Hematopoietic multipotent progenitor cell (in vitro differentiated cells): ENCODE measurements at places on chromosomes 16 and 17. TPM values are rescaled to one million over a fixed set of nuclear protein-coding genes. Genes with fewer than 3 reads are reported as not detected.

GRIN2C gene
- 0.27 TPM for total RNA-seq

ZNF287 gene
- total RNA-seq = 3.2 TPM

NAGS gene
- total RNA-seq = under 0.01 TPM

TENT4B gene
- 3.5 TPM for total RNA-seq

- DNase-seq = peak; percentile 86
Observed at GRCh38 chr16:85759136-85759535, 8.2 kb upstream of the C16orf74 start.

GRCh38 chr17:15350777-15351477 lies 9.5 kb upstream of the TEKT3 start:
- no peak for DNase-seq

DNA sequence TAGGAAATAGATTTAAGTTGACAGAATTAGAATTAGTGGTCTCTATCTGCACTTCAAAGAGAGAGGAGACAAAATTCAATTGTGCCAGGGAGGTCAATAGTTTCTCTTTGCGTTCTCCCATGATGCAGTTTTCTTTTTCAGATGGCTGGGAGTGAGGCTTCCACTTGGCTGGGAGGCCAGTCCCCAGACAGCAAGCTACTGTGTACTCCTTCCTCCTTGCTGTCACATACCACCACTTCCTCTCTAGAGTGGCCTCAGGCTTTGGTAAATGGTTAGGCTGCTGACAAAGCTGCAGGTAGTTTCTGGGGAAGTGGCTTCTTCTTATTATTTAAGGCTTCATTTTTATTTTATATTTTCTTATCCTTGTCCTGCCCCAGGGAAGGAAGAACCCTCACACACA lies 106.2 kb upstream of the HS3ST4 start:
- DNase-seq = no peak

DNA sequence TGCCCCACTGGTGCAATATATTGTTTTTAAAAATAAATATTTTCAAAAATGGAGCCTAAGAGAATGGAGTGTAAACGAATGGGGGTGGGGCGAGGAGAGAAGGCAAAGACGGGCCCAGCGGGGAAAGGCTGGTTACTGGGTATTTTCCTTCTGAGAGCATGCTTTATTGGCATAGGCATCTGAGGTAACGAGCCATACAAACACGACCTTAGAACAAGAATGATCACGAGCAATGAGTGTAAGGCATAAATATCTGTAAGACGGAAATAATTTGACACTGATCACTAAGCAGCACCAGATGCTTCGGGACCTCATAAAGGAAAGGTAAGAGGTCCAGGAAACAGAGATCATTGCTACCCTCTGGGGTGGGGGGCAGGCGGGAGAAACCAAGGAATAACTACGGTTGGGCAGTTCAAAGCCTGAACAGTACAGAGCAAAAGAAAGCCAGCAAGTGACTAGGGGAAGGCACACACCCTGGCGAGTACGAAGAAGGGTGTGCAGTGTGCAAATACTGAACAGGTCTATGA lies 959 bp downstream of the SSH2 start:
- DNase-seq = peak; percentile 36

- DNase-seq = no peak
Observed at GRCh38 chr17:53707566-53707965, 115.2 kb upstream of the KIF2B start.

GRCh38 chr17:58371300-58371950 lies 19.4 kb upstream of the SUPT4H1 start:
- DNase-seq = no peak

DNA sequence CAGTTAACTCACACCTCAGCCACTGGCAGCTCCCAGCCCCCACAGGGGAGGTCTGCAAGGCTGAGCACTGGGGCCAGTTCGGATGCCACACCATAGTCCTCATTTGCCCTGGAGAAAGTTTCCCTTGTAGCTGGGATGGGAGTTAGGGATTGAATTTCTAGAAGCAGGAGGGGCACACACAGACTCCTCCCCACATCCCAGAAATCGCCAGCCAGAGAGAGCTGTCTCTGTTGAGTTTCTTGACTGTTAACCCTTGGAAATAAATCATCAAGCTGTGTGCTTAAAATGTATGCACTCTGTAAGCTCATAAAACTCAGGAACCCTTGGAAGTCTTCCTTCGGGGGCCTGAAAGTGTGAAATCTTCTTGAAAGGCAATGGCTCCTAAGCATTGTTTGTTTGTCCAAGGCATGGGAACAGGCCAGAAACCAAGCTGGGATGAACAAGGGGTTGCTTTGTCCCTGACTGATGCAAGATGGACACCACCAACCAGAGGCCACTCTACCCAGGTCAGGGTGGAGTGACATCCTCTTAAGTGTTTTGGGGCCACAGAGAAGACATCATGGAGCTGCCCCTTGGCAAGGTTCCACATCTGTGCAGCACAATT lies 394 bp upstream of the PRM3 start:
- DNase-seq = no peak

- no peak for DNase-seq
Observed at GRCh38 chr16:17304491-17305119, 166.2 kb downstream of the XYLT1 start.

DNA sequence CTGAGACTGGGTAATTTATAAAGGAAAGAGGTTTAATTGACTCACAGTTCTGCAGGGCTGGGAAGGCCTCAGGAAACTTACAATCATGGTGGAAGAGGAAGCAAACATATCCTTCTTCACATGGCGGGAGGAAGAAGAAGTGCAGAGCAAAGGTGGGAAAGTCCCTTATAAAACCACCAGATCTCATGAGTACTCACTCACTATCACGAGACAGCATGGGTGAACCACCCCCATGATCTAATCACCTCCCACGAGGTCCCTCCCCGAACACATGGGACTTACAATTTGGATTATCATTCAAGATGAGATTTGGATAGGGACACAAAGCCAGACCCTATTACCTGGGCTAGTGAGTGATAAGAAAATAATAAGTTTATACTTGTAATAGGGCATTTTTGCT lies 70.6 kb upstream of the HS3ST2 start:
- DNase-seq = no peak

DNA sequence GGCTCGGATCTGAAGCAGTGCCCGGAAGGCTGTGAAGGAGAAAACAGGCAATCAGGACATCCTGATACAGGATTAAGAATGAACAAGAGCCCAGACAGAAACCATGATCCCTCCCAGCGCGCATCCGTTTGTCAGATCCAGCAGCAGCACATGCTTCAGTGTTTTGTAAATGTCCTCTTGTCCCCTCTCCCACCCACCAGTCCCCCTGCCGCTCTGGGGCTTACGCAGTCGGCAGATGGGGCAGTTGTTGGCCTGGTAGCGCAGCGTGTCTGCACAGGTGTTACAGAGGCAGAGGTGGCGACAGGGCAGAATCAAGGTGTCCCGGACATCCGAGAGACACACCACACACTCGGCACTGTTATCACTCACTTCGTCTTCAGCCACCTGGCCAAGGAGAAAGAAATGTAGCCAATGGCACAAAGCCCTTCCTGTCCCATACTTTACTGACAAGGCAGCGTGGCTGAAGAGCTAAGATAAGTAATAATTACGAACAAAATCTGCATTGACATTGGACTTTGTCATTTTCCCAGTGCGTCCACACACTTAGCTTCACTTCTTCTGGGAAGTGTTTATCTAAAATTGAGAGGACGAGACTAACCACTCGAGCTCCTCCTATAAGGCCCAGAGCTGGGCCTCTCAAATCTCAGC lies 20.7 kb upstream of the FOXJ1 start:
- DNase-seq = no peak

GRCh38 chr17:45383003-45383402 lies 49.7 kb downstream of the ARHGAP27 start:
- peak; percentile 36 for DNase-seq

DNA sequence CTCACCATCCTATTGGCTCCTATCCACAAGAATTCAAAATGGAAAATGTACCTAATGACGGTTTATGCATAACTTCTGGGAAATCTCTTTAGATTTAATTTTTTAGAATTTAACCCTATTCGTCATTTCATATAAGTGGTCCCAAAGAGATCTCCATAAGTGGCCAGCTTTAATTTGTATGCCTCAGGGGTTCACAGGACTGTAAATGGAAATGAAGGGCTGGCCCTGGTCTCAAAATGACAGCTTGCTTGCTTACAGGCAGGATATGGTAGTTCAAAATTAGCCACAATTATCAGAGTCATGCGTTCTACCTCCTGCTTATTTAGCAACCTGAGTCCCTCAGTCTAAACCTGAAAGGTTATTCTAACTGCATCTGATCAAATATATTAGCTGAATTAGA lies 6.6 kb upstream of the NACA2 start:
- DNase-seq = no peak

DNA sequence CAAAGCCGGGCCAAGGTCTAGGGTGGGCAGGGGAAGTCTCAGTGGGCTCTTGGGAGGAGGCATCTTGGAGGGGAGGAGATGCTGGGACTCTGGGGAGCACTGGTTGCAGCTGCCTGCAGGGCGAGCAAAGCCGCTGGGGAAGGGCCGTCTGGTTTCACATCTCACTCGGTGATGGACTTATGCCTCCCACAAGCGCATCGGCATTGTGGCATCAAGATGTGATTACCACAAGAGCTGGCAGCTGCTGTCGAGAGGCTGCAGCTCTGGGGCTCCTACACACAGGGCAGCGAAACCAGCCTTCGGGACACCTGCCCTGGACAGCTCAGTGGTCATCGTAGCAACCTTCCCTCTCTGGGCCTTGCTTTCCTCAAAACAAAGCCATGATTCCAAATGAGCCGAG lies 3.1 kb upstream of the KCNJ12 start:
- DNase-seq = no peak

- DNase-seq = no peak
Observed at GRCh38 chr17:8857919-8858318, 9.6 kb downstream of the PIK3R6 start.

GRCh38 chr16:2857451-2858244 lies at the start of gene PRSS22:
Gene PRSS22, minus strand, starts transcription at chr16:2858170. Its CDS starts 66 bp downstream, at chr16:2858104.
- no peak for DNase-seq

GRCh38 chr16:51579652-51580360 lies 428.7 kb upstream of the SALL1 start:
- no peak for DNase-seq

DNA sequence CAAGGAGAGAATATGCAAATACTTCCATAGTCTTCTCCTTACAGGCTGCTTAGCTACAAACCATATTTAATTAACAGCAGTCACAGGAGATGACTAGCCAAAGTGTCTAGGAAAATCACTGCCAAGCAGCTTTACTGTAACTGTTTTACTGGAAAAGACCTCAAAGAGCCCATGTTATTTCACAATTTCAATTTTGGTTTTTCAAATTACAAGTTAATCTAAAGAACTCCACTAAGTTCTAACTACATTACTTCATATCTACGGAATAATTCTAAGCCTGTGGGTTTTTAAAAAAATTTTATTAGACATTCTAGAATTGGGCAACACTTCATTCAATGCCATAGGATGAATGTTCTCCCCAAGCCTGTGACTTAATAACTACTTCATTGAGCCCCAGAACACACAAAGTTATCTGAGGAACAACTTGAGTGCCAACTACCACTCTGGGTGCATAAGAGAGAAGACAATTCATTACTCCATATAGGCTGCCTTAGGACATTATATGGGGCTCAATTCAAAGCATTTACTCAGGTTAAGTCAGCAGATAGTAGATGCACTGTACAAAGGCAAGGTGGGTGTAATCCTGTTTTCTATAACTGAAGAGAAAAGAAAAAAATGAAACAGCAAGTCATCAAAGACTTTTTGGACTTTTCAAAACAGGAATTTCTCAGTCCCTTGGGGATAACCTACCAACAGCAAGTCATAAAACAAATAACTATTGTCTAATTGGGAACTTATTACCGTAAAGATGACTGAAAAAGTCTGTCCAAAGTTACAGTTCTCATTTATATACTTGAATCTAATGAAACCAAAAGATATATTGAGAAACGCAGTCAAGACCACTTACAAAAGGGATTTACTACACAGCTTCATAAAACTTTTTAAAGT lies 33.0 kb downstream of the STAT3 start:
- no peak for DNase-seq
